SK-N-SH (cell line): ENCODE measurements at places on chromosomes 2 and 18.
A peak's percentile ranks its signal among the peaks of the same experiment; 100 is the strongest.

GRCh38 chr2:127413782-127414637 is 4.2 kb upstream of the PROC start:
- DNase-seq: no peak

GRCh38 chr2:75454241-75454620 is 106.5 kb downstream of the EVA1A start:
- DNase-seq: no peak

GRCh38 chr18:42745931-42746330 is 369.6 kb downstream of the RIT2 start:
- DNase-seq: peak; percentile 14

DNA sequence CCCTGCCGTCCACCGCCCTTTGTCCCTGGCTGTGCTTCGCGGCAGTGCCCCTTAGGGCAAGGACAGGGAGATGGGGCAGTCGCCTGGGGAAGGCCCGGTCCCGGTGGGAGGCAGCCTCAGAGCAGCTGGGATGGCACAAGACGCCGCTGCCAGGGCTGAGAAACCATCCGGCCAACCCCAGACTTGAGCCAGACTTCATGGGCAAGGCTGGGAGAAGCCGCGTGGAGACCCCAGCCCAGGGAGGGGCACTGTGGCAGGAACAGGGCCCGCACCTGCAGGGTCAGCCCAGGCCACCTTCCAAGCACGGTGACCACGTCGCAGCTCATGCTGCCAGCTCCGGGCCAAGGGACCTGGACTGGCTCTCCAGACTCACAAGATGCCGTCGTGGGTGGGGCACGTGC is 84.0 kb downstream of the NFATC1 start:
- no peak for DNase-seq

DNA sequence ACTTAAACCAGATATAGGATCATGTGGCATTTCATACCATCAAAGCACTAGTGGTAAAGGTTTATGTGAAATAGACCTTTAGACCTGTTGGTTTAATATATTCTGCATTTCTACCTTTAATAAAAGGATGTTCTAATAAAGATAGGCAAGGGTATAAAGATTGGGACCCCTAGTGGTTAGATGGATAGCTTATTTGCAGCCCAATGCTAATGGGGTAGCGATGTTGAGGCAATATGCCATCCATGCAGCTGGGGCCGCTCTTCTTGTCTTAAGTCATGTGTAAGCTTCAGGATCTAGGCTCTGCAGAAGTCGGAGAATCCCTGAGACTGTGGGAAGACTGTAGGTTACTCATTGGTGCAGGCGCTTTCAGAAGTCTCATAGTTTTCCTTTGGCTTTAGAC is 114.9 kb downstream of the ICOS start:
- no peak for DNase-seq

DNA sequence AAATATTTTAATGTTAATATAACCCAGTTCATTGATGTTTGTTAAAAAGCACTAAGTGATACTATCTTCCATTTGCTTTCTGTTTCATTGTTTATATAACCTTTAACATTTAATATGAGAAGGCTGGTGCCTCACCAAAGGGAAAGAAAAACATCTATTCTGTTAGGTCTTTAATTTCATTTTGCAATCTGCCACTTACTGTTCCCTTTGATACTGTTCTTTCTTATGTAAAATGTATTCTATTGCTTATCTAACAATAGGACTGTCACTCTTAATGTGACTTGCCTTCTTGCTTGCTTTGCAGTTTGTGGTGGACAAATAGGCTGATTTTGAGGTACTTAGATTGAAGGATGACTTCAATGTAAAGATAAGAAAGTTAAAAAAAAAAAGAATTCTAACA is 1666.1 kb upstream of the DDX18 start:
- DNase-seq: no peak
